ENCODE measurements at places on chromosomes 7 and 10.

DNA sequence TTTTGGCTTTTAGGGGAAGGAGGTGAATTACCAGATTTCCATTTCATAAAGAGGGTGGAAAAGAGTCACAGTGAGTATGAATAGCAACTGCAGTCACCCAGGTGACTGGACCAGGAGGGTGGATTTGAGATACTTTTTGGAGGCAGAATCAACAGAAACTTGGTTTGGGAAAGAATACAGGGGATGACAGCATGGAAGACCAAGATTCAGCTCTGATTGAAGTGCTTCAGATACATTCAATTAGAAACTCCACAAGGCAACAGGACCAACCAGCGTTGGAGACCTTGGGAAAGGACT, 83.0 kb downstream of the SGMS1 start:
- no peak for DNase-seq

DNA sequence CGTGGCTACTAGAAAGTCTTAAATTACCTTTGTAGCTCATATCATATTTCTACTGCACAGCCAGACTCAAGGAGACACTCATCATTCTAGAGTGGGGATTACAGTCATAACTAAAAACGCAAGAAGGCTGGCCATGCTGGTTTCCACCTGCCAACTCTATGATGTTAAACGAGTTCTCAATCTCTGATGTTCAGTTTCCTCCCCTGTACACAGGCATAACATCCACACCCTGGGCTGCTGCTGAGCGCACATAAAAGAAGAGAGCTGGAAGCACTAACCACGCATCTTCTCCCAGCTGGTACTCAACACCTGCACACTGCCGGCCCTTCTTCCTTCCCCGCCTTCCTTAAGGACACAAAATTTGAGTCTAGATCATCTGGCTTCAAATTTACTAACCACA, 60.5 kb downstream of the SORBS1 start:
- no peak for DNase-seq

DNA sequence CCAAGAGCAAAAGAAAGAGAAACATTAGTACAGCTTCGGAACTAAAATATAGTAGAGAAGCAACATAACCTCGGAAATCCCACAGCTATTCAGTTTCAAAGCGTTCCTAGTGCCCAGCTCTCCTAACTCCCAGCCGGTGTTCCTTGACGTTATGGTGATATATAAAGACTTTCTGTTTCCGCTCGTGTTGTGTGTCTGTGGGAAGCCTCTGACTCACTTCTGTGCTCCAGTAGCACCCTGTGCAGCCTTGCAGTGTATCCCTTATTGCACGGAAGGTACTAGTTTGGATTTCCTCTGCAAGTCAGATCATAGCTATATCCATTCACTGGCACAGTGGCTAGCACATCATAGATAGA, 535 bp downstream of the ASAH2B start:
- peak; percentile 15 for DNase-seq

DNA sequence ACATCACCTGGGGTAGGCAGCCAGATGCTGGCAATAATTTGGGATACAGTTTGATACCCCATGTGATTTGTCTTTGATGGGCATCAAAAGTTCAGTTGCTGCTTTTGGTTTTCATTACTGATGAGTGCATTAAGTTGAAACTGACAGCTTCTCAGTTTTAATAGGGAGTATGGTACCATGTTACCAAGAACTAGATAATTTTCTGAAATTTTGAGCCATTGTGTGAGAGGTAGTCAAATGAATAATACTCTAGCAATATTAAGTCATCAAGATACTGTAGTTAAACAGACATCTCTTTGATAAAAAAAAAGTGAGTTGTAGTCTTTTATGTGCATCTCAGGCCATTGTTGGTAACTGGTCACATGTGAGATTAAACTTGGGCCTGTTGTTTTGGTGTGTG, 71.5 kb downstream of the ST7 start:
- no peak for DNase-seq

- DNase-seq, result peak; percentile 35
These were observed 726 bp upstream of the INSIG1 start for GRCh38 chr7:155296788-155297516.

GRCh38 chr7:158108646-158109293, 478.9 kb downstream of the PTPRN2 start:
- DNase-seq, result no peak

DNA sequence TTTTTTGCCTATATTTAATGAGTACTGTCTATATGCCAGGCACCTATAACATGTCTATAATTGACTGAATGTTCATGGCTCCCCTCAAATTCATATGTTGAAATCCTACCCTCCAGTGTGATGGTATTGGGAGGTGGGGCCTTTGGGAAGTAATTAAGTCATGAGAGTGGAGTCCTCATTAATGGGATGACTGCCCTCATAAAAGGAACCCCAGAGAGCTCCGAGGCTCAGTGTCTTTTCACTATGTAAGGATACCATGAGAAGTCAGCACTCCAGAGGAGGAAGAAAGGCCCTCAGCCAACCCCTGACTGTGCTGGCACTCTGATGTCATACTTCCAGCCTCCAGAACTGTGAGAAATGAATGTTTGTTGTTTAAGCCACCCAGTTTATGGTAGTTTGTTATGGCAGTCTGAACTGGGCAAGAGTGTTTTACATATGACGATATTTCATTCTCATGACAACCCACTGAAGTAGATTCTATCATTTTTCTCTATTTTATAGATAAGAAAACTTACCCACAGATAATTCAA, 61.1 kb upstream of the PCGF5 start:
- DNase-seq, result no peak

GRCh38 chr10:8768852-8769251, 714.4 kb downstream of the GATA3 start:
- DNase-seq, result no peak
